ENCODE measurements at places on chromosomes 11 and 22.

GRCh38 chr11:111912535-111912934 lies at the start of gene HSPB2:
Gene HSPB2 (plus strand): TSS chr11:111912734. CDS start chr11:111912830, 96 bp downstream.
- no peaks in the 10 kb centered on the region for H3K4me1 ChIP-seq
- H3K27me3 ChIP-seq: peaks cover 66% of the 10 kb centered on the region
- H3K4me3 ChIP-seq: no peak within 1 kb of the TSS
- no peak for DNase-seq
- H3K36me3 ChIP-seq: no peaks in the 10 kb centered on the region

- no peak overlapping the region for H3K4me3 ChIP-seq
- DNase-seq: no peak
- no peaks in the 10 kb centered on the region for H3K27me3 ChIP-seq
- H3K27ac ChIP-seq: no peak overlapping the region
- no peaks in the 10 kb centered on the region for H3K36me3 ChIP-seq
These were observed 451.2 kb downstream of the MIAT start for GRCh38 chr22:27108425-27109114.

DNA sequence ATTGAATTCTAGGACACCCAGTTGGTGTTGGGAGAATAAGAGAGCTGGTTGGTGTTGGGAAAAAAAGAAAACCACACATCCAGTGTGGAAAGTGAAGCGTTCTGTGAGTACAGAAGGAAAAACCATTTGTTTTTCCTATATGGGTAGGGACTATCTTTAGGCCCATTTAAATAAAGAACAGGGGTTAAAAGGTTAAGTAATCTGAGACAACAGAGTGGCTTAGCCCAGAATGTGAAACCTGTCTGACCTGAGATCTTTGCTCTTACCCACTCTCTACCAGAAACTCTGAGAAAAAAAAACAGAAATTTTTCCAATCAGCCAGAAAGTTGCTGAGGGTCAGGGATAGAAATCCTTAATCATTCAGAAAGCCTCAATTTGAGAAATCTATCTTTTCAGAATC lies 59.8 kb upstream of the LRRC55 start:
- H3K27me3 ChIP-seq: peaks cover 16% of the 10 kb centered on the region
- H3K27ac ChIP-seq: no peak overlapping the region
- no peak overlapping the region for H3K4me3 ChIP-seq
- H3K36me3 ChIP-seq: no peaks in the 10 kb centered on the region

DNA sequence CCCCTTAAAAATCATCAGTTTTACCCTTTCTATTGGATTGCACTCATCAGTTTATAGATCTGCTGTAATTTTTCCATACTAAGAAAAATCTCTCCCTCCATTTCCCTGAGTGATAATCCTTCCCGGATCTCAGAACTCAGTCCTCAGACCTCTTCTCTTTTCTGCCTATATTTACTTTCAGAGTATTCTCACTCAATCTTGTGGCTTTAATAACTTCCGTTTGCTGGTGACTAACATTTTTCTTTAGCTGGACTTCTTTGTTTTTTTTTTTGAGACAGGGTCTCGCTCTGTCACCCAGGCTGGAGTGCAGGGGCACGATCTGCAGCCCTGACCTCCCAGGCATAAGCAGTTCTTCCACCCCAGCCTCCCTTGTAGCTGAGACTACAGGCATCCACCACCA lies 10.4 kb downstream of the ATXN10 start:
- H3K4me1 ChIP-seq: peaks cover 3% of the 10 kb centered on the region
- peaks cover under 1% of the 10 kb centered on the region for H3K36me3 ChIP-seq

DNA sequence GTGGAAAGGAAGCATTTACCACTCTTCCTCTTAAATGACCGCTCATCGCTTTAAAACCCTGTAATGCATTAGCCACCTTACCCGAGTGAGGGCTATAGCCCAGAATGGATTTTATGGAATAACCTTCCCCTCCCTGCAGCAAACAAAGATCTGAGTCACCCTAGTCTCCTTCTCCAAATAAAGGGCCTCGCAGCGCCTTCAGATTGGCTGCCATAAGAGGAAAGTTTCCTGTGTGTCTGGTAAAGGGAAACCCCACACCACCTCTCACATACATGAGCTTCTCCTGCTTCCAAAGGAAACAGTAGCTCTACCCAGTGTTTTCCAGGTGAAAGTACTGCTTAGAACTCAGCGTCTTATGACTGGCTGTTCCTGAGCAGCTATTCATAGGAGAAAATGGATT lies 47.8 kb downstream of the PPP2R1B start:
- H3K27me3 ChIP-seq: no peaks in the 10 kb centered on the region
- H3K27ac ChIP-seq: no peak overlapping the region
- H3K4me1 ChIP-seq: peaks cover 4% of the 10 kb centered on the region
- no peak overlapping the region for H3K4me3 ChIP-seq

DNA sequence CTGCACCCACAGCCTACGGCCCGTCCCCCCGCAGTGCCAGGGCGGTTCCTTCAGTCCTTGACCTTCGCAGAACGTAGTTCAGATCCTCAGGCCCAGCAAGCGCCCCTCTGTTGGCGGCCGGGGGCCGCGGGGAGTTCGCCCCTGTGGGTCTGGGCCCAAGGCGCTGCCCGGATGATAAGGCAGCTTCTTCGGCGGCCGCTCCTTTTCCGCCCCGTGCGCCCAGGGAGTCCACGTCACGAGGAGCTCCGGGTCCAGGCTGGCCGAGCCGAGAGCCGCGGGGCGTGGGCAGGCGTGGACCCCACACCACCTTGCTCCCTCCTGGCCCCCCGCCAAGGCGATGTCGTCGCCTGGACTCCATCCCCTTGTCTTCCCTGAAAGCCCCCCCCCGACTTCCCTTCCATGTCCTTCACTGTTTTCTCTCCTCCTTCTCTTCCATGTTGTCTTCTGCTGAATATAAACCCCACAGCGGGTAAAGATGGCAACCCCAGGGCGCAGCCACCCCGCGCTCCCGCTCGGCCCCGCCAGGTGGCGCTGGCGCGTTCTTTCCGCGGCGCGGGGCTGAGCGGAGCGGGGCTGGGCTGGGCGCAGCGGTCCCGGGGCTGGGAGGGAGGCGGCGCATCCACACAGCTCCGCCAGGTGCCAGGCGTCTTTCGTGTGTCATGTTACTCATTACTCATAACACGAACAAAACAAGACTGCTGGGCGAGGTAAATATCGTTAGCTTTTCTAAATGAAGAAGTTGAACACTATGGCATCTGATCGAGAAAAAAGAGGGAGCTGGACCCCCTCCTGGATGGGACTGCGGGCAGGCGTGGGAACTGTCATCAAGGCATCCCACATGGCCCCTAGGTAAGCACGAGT lies 321.0 kb downstream of the NTM start:
- DNase-seq: peak; percentile 9
- no peak overlapping the region for H3K27ac ChIP-seq
- H3K36me3 ChIP-seq: no peaks in the 10 kb centered on the region
- peaks cover 4% of the 10 kb centered on the region for H3K4me1 ChIP-seq

- H3K27ac ChIP-seq: no peak overlapping the region
- H3K4me1 ChIP-seq: peaks cover 13% of the 10 kb centered on the region
- peaks cover 44% of the 10 kb centered on the region for H3K36me3 ChIP-seq
- no peak for DNase-seq
- H3K4me3 ChIP-seq: no peak overlapping the region
These were observed 37.5 kb downstream of the BIRC2 start for GRCh38 chr11:102384419-102385079.

GRCh38 chr11:26891501-26891900 lies 102.4 kb upstream of the FIBIN start:
- no peaks in the 10 kb centered on the region for H3K4me1 ChIP-seq
- no peaks in the 10 kb centered on the region for H3K36me3 ChIP-seq
- H3K27ac ChIP-seq: no peak overlapping the region
- DNase-seq: no peak
- H3K27me3 ChIP-seq: no peaks in the 10 kb centered on the region

DNA sequence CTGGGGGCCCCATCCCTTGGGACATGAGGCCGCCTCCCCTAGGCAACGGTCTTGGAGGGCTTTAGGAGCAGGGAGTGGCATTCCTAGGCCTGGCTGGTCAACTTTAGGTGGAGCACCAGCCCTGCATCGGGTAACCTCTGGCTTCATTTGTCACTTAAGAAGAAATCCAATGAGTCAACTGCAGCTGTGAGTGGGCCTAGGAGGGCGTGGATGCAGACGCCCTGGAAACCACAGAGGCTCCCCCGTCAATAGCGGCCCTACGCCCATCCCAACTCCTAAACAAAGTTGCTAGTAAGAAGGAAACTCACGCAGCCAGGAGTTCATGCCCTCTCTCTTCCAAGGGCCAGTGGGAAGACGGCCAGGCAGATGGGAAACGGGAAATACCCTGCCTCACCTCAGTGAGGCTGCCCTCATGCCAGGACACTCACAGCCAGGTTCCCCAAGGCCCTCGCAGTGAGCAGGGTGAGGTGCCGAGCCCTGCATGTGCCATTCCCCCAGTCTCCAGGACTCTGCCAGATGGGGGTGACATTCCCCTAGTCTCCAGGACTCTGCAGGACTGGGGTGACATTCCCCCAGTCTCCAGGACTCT lies 20.8 kb downstream of the BID start:
- DNase-seq: no peak
- H3K4me1 ChIP-seq: no peaks in the 10 kb centered on the region
- H3K4me3 ChIP-seq: no peak overlapping the region
- H3K36me3 ChIP-seq: no peaks in the 10 kb centered on the region
- no peak overlapping the region for H3K27ac ChIP-seq
- peaks cover 2% of the 10 kb centered on the region for H3K27me3 ChIP-seq

DNA sequence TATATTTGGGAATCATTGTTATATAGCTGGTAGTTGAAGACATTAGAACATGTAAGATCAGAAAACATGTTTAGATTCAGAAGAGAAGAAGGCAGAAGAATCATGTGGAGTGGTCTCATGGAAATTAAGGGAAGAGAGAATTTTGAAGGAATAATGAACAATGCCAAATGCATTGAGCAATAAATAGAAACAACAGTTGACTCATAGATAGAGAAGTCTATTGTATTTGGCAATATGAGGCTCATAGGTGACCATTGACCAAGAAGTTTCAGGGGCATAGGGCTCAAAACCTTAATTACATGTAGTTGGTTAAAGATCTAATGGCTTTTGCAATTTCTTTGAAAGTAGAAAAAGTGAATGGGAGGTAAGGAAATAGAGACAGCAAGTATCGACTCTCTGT lies 123.9 kb downstream of the PAX6 start:
- no peak for DNase-seq
- H3K4me3 ChIP-seq: no peak overlapping the region

DNA sequence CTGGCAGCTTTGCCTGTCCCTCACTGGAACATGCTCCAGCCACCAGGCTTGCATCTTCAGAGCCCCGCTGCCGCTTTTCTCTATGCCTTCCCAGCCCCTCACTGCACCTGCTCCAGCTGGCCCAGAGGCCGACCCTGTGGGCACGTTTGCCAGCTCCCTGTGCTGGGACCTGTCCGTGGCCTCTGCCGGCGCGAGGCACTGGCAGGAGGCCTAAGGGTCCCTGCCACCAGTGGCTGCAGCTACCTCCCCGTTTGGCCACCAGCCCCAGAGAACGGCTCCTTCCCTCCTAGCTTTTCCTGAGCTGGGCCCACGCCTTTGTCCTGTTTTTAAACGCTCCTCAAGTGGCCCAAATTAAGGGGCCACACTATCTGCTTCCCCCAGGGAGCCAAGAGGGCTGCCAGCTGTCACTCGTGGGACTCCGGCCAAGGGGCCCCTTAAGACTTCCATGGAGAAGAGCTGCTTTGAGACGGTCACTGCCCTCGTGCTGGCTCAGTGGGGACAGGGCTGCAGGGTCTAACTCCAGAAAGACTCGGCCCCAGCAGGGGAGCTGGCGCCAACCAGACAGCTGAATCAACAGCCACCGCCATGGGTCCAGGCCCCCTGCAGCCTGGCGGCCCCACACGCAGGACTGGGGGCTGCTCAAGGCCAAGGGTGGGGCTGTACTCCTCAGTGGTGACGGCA lies 24.6 kb upstream of the WNT7B start:
- no peak for DNase-seq
- no peaks in the 10 kb centered on the region for H3K27me3 ChIP-seq
- no peak overlapping the region for H3K27ac ChIP-seq
- H3K4me3 ChIP-seq: no peak overlapping the region
- no peaks in the 10 kb centered on the region for H3K4me1 ChIP-seq

DNA sequence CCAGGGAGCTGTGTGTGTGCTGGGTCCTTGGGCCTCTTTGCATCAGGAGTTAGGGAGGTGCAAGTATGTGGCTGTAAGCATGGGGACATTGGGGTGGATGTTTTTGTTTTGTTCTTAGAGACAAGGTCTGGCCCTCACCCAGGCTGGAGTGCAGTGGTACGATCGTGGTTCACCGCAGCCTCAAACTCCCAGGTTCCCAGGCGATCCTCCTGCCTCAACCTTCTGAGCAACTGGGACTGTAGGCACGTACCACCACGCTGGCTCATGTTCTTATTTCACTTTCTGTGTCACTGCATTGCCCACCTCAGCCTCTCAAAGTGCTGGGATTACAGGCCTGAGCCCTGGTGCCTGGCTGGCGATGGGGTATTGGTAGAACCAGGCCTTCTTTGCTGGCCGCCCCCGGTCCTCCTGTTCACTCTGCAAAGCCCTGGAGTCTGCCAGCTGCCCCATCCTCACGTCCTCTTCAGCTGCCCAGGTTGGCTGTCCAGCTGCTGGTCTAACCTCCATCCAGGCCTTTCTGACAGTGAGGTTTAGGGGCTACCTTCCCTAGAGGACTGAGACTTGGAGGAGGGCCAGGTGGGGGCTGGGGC lies 851 bp upstream of the GRAMD4 start:
- peaks cover 7% of the 10 kb centered on the region for H3K4me1 ChIP-seq
- H3K27me3 ChIP-seq: no peaks in the 10 kb centered on the region
- H3K27ac ChIP-seq: no peak overlapping the region
- DNase-seq: no peak

- no peaks in the 10 kb centered on the region for H3K4me1 ChIP-seq
- H3K27me3 ChIP-seq: no peaks in the 10 kb centered on the region
- no peaks in the 10 kb centered on the region for H3K36me3 ChIP-seq
- H3K4me3 ChIP-seq: no peak overlapping the region
- no peak overlapping the region for H3K27ac ChIP-seq
- no peak for DNase-seq
These were observed 3.4 kb downstream of the DGCR6 start for GRCh38 chr22:18909556-18909955.

DNA sequence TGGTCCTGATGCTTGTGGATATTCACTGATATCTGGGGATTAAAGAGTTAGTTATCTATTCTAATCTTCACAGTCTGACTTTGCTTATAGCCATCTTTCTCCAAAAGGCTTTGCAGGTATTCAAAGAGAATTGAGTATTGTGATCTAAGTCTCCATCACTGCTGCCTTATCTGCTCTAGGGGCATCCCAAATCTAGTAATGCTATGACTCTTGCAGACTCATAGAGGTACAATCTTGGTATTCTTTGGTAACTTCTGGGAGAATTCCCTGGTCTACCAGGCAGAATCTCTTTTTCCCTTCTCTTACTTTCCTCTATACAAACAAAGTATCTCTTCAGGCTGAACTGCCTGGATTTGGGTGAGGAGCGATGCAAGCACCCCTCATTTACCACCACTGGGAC lies 746.3 kb downstream of the JRKL start:
- H3K27me3 ChIP-seq: no peaks in the 10 kb centered on the region
- DNase-seq: no peak
- no peak overlapping the region for H3K27ac ChIP-seq
- no peaks in the 10 kb centered on the region for H3K4me1 ChIP-seq
- no peaks in the 10 kb centered on the region for H3K36me3 ChIP-seq

DNA sequence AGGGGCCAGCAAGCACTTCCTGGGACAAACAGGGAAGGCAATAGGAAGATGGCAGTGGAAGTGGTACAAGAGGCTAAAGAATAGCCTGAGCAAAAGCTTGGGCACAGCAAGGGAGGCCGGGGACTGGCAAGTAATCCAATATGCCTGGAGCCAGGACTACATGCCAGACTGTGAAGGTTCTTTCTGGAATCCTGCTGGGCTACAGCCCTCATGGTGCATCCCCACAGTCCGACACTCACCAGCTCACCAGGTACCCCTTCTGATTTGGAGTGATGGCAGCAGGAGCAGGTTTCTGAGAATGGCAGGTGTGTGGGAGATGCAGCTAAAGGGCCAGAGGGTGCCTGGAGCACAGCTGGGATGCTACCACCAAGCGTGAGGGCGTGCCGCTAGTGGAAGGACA lies 32.2 kb upstream of the POGLUT3 start:
- H3K4me3 ChIP-seq: no peak overlapping the region
- no peak overlapping the region for H3K27ac ChIP-seq

All from T-helper 2 cell treated with Interferon-gamma antibody and Interleukin-4, amounts not matched to agents 5 μg/mL and 100 μg/mL, for 36 hours (primary cell).